ENCODE measurements at places on chromosomes 3 and 15. TPM values are rescaled to one million over a fixed set of nuclear protein-coding genes. Genes with fewer than 3 reads are reported as not detected.

LCMT2 gene
- total RNA-seq, result 4.3 TPM

GRM7 gene
- total RNA-seq, result not detected

ACTRT3 gene
- not detected for total RNA-seq

KLF15 gene
- total RNA-seq, result 0.89 TPM

NR1D2 gene
- total RNA-seq, result 7.0 TPM

GALNT15 gene
- total RNA-seq, result not detected

LRRC15 gene
- total RNA-seq, result not detected

IL5RA gene
- total RNA-seq, result not detected

ZNF197 gene
- total RNA-seq, result 7.7 TPM

EXD1 gene
- not detected for total RNA-seq

NANOGP8 gene
- total RNA-seq, result not detected

EPB42 gene
- not detected for total RNA-seq

PP2D1 gene
- not detected for total RNA-seq

PLSCR2 gene
- total RNA-seq, result not detected

CLN6 gene
- 30.5 TPM for total RNA-seq

GRCh38 chr15:99558571-99558970 is 7.2 kb upstream of the MEF2A start:
- no peak for DNase-seq

DNA sequence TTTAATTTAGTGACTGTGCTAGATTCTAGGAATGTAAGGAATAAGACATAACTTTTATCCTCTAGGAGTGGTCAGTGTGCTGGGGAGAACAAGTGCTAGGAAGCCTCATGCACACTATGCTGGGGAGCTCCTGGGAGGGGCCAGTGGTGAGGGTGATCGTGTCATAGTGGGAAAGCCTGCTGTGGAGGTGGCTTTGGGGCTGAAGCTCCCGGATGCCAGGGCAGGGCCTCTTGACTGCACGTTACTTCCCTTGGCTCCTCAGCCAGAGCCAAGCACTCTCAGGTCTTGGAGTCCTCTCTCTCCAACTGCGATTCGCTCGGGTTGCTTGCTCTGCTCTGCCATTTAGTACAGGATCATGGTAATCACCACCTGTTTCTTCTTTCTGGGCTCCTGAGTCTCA is 33.6 kb downstream of the SQOR start:
- no peak for DNase-seq

DNA sequence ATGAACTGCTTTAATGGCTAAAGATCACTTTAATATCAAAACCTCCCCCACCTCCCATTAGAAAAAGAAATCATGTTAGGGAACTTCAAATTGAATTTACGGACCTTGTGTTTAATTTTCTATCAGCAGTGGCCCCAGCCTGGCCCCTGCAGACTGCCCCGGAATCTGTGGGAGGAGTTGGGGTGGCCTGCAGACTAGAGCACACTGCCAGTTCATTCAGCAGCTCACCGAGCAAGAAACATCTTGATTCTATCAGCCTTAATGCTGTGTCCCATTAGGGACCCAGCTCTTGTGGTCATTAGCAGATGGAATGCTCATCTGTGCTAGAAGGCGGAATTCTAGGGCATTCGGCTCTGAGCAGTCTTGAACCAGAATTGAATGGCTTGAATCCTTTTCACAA is 54.2 kb downstream of the FLNB start:
- no peak for DNase-seq

DNA sequence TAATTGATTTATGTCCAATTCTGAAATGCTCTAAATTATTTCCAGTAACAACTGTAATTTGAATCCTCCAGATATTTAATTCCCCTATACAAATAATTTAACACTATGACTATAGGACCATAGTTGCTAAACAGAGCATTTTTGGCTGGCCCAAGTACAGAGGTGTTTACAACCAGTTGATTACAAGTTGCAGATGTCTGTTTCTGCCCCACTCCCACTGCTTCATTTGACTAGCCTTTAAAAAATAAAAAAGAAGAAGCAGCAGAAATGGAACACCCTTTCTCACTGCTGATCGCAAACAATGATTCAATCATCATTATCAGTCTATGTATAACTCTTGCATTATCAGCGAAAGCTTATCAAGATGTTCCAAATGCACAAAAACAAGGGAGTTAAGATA is 54.6 kb downstream of the SENP7 start:
- no peak for DNase-seq

DNA sequence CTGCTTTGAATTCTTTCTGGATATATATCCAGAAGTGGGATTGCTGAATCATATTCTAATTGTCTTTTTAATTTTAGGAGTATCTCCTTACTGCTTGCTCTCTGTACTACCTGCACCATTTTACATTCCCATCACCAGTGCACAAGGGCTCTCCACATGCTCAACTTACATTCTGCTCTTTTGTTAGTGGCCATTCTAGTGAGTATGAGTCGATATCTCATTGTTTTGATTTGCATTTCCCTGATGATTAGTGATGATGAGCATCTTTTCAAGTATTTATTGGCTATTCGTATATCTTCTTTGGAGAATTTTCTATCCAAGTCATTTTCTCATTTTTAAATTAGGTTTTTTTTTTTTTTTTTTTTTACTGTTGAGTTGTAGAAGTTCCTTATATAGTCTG is 29.5 kb downstream of the PFN2 start:
- DNase-seq, result no peak

DNA sequence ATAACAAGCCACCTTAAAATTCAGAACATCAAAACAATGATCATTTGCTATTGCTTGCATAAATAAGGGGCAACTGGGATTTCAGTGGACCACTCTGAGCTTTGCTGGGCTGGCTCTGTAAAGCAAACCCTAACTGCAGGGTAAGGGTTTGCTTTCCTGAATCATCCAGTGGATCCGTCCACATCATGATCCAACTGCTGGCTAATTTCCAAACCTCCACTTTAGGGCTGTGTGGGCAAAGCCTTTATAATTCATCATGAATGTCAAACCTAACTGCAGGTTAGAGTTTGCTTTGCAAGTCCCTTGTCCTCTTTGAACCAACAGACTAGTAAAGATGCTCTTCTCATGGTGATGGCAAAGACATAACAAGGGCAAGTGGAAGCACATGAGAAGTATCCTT is 76.1 kb downstream of the SYNPR start:
- no peak for DNase-seq

DNA sequence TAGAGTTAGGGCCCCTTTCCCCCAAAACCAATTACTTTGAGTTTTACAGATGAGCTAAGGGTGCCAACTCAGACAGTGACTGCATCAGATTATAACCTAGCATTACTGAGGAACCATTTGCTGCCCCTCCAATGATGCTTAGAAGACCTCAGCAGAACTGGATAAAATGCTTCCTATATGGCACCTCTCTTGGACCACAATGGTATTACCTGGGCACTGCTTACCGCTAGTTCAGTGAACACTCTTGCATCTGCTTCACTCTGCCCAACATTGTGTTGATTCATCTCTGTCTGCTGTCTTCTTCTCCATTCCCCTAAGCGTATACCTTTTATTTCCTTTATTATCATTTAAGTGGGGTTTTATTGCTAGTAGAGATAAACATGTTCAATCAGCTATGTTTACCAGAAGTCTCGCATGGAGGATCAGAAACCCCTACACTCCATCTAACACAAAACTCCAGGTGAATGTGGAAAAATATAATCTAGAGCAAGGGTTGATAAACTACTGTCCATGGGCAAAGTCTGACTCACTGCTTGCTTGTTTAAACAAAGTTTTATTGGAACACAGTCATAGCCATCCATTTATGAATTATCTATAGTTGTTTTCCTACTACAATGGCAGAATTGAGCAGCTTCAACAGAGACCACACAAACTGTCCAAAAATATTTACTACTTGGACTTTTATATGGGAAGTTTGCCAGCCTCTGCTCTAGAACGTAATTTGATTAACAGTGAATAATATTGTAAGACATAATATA is 100.2 kb upstream of the PTX3 start:
- no peak for DNase-seq

DNA sequence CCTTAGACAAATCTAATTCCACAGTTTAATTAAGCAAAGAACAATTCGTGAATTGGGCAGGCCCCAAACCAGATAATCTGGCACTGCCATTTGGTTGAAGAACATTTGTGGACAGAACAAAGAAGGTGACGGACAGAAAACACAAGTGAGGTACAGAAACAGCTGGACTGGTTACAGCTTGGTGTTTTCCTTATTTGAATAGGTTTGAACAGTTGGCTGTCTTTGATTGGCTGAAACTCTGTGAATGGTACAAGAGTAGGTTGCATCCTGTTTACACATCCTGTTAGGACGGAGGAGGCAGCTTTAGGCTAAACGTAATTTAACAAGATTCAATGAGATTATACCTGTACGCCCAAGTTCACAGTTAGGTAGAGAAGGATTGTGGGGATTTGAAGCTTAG is 114.4 kb downstream of the LPP start:
- no peak for DNase-seq

- DNase-seq, result peak; percentile 38
These were observed 3.5 kb downstream of the FURIN start for GRCh38 chr15:90871716-90872485.

GRCh38 chr15:63043335-63044076 is 959 bp downstream of the TPM1 start:
- peak; percentile 7 for DNase-seq

DNA sequence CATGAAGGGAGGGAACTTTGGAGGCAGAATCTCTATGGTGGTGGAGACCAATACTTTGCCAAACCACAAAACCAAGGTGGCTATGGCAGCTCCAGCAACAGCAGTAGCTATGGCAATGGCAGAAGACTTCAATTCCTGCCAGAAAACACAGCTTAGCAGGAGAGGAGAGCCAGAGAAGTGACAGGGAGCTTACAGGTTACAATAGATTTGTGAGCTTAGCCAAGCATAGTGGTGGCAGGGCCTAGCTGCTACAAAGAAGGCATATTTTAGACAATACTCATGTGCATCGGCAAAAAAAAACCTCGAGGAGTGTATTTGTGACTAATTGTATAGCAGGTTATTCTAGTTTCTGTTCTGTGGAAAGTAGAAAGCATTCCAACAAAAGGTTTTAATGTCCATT is 6.4 kb upstream of the CSTA start:
- no peak for DNase-seq

- no peak for DNase-seq
These were observed 287.8 kb upstream of the MCTP2 start for GRCh38 chr15:93943586-93943985.

DNA sequence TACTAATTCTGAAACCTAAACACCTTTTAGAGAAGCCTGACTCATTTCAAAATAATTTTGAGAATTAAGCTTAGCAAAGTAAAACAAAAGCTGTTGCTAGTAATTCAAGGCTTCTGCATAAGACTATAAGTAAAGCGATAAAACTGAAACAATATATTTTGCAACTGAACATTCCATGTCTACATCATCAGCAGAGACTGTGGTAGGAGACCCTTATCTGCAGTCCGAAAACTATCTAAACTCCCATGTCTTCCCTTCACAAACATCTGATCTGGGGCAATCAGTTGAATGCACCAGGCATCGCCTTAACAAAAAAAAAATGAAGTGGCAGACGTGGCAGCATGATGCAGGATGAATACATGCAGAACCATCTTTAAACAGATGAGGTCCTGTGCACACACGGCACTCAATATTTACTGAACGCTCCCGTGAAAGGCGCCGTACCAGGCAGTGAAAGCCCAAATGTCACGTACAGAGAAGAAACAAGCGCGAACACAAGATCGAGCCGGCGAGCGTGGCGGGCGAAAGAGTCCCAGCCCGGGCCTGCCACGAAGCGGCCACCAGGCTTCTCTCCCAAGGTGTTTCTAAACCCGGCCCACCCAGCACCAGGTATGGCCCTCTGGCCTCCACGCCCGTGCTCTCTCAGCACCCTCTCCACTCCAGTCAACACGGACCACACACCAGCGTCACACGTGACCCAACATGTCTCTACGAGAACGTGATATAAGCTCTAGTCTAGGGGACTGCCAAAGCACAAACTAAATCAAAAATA is 63.0 kb downstream of the CHSY1 start:
- no peak for DNase-seq

DNA sequence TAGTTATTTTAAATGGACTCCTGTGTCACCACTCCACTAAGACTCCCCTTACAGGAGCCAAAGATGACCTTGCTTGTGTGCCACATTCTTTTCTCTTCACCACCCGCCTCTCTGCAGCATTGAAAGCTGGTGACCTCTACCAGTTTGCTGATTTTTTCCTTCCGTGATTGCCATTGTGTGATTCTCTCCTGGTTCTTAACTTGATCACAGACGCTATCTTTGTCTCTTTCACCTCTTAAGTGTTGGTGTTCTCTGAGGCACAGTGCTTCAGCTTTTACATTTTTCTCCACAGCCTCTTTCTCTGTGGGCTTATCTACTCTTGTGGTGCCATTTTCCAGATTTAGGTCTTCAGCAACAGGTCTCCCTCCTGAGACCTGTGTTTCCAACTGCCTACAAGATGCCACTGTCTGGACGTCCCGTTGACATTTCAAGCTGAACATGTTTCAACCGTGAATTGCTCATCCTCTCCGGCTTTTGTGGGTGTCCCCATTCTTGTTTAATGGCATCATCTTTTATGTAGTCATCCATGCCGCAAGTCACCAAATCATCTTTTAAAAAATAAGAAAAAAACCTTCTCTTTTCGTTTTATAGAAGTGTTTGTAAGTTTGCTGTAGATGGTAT is 26.5 kb downstream of the IQGAP1 start:
- DNase-seq, result peak; percentile 52

DNA sequence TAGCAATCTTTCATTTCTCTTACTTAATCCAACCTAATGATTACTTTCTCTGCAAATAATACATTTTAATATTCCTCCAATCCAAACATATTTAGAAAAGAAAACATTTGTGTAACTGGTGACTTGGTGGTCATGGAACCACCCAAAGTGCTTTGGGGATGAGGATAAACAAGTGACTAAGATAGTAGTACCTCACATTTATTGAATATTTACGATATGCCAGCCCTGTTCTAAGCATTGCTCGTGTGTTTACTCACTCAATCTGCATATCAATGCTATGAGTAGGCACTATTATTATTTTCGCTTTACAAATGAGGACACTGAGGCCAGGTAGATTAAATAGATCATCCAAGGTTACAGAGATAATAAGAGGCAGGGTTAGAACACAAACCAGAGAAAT is 189.5 kb downstream of the SHOX2 start:
- no peak for DNase-seq

- no peak for DNase-seq
These were observed 84.0 kb upstream of the SEC13 start for GRCh38 chr3:10404876-10405275.

All from activated naive CD4-positive, alpha-beta T cell treated with anti-CD3 and anti-CD28 coated beads for 36 hours (primary cell).